MCF 10A (cell line): ENCODE measurements at places on chromosomes 6 and 20.

GRCh38 chr6:41150671-41151070 is 3.5 kb downstream of the TREML1 start:
- DNase-seq: no peak

DNA sequence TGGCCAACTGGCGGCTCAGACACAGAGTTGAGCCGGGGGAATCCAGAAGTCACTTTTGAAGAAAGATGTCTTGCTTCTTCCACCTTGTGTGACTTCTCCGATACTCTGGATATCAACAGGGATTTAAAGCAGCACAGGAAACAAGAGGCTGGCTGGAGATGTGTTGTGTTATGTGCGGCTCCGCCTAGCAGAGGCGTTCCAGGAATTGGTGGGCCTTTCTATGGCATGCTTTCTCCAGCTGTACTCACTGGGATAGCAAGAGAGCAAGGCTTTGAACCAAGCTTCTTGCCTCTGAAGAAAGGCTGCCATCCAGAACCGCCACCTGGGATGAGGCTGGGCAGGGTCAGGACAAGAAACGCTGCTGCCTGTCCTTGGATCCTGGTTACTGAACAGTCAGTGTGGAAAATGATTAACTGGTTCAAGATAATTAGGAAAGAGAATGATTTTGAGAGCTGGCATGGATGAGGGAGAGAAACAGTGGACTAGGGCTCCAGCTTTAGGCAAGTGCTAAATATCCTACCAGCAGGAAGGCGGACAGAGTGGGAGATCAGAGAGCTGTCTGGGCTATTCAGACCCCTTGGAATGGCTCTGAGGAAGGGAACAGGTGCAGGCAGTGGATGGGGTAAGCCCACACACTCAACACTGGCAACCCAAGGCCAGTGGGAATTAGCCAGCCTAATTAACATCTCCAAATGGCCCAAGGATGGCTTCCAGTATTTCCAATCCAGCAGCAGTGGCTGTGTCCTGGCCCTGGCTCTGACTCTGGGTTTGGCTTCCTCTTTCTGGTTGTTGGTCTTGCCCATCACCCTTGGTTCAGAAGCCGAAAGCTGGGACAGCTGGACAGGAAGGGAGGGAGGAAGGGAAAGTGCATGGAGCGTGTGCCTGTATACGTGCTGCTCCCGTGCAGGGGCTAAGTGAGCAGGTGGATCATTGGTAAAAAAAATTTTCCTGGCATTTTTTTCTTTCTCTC is 31.9 kb downstream of the INSM1 start:
- no peak for DNase-seq

GRCh38 chr20:62029949-62030348 is 35.7 kb downstream of the TAF4 start:
- DNase-seq: no peak

DNA sequence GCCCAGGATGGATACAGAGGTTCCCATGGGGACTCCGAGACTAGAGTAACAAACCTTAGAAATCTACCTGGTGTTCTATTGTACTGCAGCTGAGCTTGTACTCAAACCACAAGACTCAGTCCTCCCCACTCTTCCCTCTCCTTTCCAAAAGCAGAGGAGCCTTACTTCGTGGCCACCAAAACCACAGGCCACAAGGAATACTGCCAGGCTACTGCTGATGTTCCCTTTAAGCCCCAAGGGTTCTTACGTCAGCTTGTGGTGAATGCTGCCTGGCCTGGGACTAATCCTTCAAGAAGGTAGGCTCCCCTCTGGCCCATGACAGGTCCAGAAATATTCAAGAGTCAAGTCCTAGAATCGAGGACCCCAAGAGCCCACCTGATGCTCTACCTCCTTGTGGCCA is 10.5 kb upstream of the DEFB128 start:
- DNase-seq: peak; percentile 3

DNA sequence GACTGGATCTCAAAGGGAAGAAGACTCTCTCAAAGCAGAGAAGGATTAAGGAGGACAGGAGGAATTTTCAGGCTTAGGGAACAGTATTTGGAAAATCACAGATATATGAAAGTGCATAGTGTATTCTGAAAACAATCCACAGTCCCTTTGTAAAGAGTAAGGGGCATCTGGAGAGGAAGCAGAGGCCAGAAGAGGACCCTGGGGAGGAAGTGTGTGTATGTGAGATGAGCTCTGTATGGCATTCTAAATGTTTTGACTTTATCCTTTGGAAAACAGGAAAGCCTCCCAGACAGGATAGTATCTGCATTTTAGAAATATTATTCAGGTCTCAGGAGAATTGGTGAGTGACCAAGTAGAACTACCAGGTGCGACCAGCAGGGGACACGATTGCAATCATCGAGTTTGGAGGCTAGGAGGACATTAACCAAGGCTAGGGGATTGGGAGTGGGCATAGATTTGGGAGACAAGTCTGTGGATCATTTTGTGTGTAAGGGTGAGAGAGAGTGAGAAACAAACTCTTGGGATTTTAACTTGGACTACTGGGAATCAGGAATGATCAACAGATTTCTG is 38.3 kb upstream of the FAM184A start:
- no peak for DNase-seq

DNA sequence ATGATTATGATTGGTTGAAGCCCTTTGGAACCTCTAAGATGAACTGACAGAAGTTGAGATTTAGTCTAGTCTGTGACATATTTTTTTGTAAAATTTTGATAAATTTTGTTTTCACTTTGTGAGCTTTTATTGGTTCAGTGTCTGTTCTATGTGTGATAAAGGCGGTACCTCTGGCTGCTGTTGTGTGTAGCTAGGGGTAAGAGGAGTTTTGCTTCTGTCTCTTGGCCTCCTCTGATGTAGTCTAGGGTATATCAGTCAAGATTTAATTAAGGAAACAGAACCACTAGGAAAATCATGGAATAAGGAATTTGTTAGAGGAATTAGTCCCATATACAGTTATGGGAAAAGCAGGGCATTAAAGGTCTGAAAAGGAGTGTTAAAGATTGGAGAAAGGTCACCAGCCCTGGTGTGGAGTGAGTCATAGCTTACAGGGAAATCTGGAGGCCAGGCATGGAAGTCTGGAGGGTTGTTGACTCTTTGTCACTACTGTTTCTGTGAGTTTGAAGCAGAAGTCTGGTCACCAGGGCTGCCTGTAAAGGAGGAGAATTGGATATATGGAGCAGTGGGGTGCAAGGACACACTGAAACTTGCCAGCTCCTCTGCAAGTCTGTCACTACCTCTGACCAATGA is 28.5 kb downstream of the CDC5L start:
- DNase-seq: peak; percentile 26

DNA sequence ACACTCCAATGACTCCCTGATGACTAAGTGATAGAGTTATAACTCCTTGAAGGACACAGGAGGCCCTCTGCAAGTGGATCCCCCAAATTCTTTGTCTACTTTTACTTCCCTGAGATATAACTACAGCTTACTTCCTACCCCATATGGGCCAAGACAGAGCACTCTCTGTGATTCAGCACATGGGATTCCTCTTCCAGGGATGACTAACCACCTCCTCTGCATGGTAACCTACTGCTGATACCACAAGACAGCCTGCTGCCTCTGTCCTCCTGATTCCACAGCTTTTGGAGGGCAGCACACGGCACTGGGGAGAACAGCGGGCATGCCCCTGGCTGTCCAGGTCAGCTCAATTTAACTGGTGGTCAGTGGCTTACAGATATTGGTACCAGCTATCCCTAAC is 675.7 kb upstream of the AGPAT4 start:
- DNase-seq: peak; percentile 9

DNA sequence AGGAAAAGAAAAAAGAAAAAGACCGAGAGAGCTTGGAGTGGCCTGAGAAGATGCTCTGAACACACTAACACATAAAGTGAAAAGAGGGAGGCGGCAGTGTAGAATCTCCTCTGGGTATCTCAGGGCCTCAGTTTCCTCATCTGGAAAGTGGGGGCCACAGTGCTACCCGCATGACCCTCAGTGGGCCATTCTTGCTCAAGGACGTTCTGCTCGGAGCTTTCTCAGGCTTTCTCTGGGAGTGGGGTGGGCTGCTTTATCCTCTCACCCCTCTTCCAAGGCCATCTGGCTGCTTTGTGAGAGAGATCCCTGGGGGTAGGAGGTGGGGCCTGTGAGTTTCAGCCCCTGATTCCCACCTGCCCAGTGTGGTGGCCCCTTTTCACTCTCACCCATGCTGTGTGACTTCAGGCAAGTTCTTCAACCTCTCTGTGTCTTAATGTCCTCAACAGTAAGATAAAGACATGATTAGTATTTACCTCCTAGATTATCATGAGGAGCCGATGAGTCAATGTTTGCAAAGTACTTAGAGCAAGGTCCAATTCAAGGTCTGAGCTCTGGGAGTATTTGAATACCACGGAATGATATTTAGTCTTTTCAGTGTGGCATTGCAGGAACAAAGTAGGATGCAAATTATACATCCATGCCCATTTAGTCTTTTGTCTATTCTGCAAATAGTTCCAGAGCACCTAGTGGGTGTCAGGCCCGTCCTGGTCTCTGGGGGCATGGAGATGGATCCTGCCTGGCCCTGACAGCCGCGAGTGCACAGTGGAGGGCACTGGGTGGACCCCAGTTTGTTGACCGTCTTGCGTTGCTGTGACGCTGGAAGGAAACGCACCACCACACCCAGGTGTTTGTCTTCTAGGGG is 34.3 kb downstream of the SRC start:
- DNase-seq: no peak

DNA sequence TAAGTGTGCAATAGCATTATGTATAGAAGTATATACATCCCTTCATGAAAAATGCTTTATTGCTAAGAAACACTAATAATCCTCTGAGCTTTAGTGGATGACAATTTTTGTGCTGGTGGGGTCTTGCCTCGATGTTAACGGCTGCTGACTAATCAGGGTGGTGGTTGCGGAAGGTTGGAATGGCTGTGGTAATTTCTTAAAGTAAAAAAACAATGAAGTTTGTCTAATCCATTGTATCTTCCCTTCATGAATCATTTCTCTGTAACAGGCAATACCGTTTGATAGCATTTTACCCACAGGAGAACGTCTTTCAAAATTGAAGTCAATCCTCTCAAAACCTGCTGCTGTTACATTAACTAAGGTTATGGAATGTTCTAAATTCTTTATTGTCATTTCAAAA is 816.5 kb upstream of the GJE1 start:
- no peak for DNase-seq

DNA sequence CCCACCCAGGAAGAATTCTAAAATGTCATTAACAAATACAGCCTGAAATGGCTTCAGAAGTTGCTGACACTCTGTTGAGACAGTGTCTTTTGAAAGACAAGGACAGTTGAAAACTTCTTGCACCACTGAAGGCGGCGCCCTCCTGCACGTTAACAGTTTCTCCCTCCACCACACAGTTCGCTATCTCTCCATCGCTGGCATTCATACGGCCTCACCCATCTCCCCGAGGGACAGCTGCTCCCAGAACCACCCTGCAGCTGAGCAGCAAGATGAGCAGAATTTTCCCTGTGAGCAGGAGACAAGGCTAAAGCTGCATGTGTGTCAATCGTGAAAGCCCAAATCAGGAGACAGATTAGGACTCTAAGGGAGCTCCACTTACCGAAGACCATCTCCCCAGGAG is 113.3 kb downstream of the LY86 start:
- no peak for DNase-seq

GRCh38 chr6:52887910-52888524 is 21.5 kb downstream of the GSTA3 start:
- DNase-seq: peak; percentile 11

- DNase-seq: no peak
Observed at GRCh38 chr6:17474289-17474688, 80.9 kb downstream of the CAP2 start.

DNA sequence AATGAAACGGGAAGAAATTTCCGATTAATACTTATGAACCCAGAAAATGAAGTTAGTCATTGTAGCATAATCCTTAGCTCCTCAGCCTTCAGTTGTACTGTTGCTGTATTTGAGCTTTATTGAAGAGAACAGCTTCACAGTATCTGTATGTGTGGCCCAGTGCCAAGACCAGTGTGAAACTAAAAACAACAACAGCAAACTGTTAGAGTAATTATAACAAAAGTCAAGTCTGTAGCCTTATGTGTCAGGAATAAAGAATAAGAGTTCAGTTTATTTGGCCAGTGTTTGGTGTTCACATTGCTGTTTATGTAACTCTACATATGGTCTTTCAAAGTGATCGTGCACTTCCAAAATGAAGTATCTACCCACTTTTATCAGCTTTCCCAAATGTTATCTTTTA is 70.9 kb downstream of the ARID1B start:
- DNase-seq: no peak

- DNase-seq: no peak
Observed at GRCh38 chr6:74199215-74199915, 503.4 kb downstream of the CD109 start.

DNA sequence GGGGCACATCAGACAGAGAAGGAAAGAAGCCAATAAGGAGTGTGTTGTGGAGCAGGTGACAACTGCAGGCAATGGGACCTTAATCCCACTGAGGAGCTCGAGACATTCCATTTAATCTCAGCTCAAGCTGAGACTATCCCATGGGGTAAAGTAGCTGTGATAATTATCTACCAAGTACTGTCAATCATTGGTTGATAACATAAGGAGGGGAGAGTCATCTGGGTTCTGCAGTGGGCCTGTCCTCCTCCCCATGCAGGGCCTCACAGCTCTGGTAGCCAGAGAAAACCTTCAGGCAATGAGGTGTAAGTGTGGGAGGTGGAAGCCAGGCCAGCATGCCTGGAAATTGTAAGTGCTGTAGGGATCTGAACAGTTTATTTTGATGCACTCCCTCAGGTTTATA is 375.0 kb upstream of the ARID1B start:
- no peak for DNase-seq
